AG04450 (cell line): ENCODE measurements at places on chromosomes 2 and 18. TPM values are rescaled to one million over a fixed set of nuclear protein-coding genes. Genes with fewer than 3 reads are reported as not detected.

DNA sequence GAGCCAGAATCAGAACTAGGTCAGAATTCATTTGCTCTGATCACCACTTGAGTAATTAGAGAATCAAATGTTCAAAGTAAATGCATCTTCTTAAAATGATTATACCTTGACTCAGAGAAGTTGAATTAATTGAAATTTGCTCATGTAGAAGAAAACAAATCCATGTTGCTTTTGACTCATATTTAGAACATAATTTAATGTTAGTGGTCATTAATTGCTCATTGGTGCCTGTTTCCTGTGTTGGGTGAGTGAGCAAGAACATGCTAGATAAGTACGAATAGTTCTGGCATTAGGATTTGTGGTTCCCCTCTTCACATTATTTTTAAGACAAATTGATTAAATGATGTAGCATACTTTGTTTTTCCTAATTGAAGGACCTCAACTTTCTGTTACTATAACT, 19.0 kb downstream of the ACVR2A start:
- DNase-seq = no peak

GRCh38 chr2:224151161-224151560, 112.1 kb upstream of the SERPINE2 start:
- DNase-seq = no peak

GRCh38 chr18:37222999-37223378, 342.6 kb downstream of the CELF4 start:
- no peak for DNase-seq

DNA sequence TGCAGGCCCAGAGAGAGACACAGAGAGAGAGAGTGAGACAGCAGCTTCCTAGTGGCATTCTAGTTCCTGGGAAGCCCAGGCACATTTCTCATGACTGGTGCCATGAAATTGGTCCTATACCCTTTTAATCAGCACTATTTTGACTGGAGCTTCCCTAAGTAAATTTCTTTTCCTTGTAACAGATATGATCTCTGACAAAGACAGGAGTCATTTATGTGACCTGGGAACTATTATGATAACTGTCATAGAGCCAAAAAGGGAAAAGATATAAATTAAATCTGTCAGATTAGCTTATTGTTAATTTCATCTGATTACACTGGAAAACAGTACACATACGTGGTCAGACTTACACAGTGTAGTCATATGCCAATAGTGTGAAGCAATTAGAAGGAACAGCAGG, 161.3 kb upstream of the HNRNPA3 start:
- no peak for DNase-seq

The GAREM1 gene
- polyA plus RNA-seq = 2.8 and 3.4 TPM in 2 replicates

The DOK6 gene
- 0.16 and 0.36 TPM in 2 replicates for polyA plus RNA-seq
